ENCODE measurements at places on chromosomes 13 and 19.

- no peak for DNase-seq
These were observed 407.3 kb upstream of the SGCG start for GRCh38 chr13:22773465-22773864.

- DNase-seq, result no peak
These were observed 102.4 kb downstream of the ZNF486 start for GRCh38 chr19:20269461-20269860.

- DNase-seq, result peak; percentile 27
These were observed 25.4 kb upstream of the ZMYM5 start for GRCh38 chr13:19888799-19889198.

- DNase-seq, result no peak
These were observed 20.3 kb downstream of the COMP start for GRCh38 chr19:18770663-18771327.

DNA sequence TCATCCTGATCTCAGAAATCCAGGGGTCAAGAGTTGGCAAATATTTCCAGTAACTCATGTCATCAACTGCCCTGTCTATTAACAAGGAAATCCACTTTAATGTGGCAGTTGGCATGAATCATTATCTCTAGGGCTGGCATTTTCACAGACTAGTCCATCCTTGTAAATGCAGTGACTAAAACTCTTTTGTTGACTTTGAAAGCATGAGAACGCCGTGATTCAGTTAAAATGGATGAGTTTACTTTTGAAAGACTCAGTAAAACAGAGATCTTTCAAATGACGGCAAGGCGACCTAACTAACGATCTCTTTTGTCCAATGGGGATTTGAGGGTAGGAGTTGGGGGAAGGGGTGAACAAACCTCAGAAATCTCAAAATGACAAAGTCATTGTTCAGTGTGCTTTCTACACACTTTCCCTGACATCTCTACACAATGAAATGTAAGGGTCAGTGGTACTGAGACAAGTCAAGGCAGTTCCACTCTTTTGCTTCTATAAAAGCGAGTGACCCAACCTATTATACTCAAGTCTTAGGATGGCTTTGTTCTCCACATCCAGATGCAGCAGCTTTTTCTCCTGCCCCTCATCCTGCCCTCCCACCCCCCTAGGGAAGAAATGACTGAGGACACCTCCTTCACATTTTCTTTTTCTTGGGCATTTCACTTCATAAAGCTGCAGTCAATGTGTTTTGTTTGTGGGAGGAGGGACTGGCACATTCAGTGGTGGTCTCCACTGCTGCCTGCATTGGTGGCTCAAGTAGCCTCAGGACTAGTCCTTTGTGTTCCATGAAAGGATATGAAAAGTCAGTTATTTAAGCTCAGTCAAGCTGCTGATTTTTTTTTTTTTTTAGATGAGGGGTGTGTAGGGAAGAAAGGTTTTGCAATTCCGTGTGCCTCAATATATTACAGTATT lies 200.5 kb downstream of the ABCC4 start:
- peak; percentile 93 for DNase-seq

- no peak for DNase-seq
These were observed 5.5 kb upstream of the ECH1 start for GRCh38 chr19:38836983-38837626.

GRCh38 chr13:50678464-50679162 lies 164.9 kb downstream of the DLEU7 start:
- peak; percentile 98 for DNase-seq

GRCh38 chr19:1053176-1054101 lies 13.5 kb upstream of the ARHGAP45 start:
- no peak for DNase-seq

DNA sequence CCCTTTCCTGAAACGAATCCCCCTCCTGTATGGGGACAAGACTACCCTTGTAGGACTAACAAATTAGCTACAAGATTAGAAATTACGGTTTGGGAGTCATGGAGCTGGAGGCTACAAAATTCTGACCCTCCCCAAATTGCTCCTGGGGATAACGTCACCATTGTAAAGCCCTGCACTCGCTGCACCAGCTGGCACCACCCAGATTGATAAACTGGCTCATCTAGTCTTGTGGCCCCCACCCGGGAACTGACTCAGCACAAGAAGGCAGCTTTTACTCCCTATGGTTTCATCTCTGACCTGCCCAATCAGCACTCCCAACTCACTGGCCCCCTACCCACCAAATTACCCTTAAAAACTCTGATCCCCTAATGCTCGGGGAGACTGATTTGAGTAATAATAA lies 150.6 kb upstream of the TSC22D1 start:
- DNase-seq, result no peak
